Sciatic nerve (tissue), 2 donors: ENCODE measurements at places on chromosomes 4 and X. TPM values are rescaled to one million over a fixed set of nuclear protein-coding genes. Genes with fewer than 3 reads are reported as not detected.

CORIN gene
- 0.36 TPM for total RNA-seq

BRS3 gene
- not detected for total RNA-seq

TIGD2 gene
- 1.5 TPM for total RNA-seq

SULT1E1 gene
- not detected for total RNA-seq

PHEX gene
- 0.09 TPM for total RNA-seq

SYNPO2 gene
- 113 TPM for total RNA-seq

PABPC1L2B gene
- not detected for total RNA-seq

ARHGEF38 gene
- 0.40 TPM for total RNA-seq

NEIL3 gene
- 0.67 TPM for total RNA-seq

CLIC2 gene
- total RNA-seq: 25.3 TPM

PDLIM3 gene
- 9.8 TPM for total RNA-seq

FHDC1 gene
- 3.9 TPM for total RNA-seq

TSPAN5 gene
- 19.1 TPM for total RNA-seq

P2RY4 gene
- 1.0 TPM for total RNA-seq

TLR7 gene
- total RNA-seq: 4.5 TPM

GAGE12F gene
- not detected for total RNA-seq

PRPS1 gene
- 32.1 TPM for total RNA-seq

TRIML2 gene
- not detected for total RNA-seq

TMEM35A gene
- 2.3 TPM for total RNA-seq

PABPC1L2A gene
- total RNA-seq: not detected

HPGDS gene
- 4.7 TPM for total RNA-seq

EDA gene
- total RNA-seq: 9.2 TPM
